ENCODE measurements at places on chromosomes 7 and 10.

- no peak for DNase-seq
Measured at GRCh38 chr7:142714375-142714774, 34.9 kb upstream of the PRSS1 start.

DNA sequence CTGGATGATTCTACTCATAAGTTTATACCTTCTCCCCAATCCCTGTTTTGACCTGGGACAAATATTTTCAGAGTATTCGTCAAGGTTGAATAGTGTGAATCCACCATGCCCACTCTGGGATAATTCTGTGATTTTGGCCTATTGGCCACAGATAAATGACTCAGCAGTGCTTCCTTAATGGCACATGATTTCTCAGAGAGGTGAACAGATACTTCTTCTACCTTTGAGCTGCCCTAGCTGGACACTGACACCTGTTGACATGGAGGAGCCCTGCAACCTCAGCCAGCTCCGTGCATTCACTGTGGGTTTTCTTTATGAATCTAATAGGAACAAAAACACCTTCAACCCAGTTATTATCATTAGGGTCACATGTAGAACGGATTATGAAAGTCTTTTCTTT is 40.9 kb upstream of the HPS1 start:
- DNase-seq: no peak

- DNase-seq: peak; percentile 73
Measured at GRCh38 chr10:89392974-89393373, 551 bp downstream of the IFIT1 start.

- no peak for DNase-seq
Measured at GRCh38 chr7:128097211-128097731, 66.0 kb upstream of the LRRC4 start.

GRCh38 chr7:107201795-107202450 is 33.1 kb downstream of the HBP1 start:
- no peak for DNase-seq

DNA sequence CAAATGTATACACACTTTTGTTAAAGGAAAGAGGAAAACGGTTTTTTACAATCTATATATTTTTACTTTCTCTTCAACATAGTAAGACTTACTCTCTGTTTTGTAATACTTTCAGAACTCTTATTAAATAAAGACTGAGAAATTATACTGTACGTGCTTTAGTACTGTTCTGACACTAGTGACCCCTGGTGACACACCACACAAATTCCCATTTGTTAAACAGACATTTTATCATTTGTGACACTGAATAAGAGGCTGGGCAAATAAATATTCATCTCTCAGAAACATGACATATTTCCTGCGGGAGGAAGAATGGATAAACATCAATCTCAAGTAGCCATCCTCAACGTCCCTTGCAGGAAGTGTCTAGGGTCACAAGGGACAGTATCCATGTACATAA is 68.9 kb upstream of the ZNF33B start:
- no peak for DNase-seq
